ENCODE measurements at places on chromosomes 7 and 10.

DNA sequence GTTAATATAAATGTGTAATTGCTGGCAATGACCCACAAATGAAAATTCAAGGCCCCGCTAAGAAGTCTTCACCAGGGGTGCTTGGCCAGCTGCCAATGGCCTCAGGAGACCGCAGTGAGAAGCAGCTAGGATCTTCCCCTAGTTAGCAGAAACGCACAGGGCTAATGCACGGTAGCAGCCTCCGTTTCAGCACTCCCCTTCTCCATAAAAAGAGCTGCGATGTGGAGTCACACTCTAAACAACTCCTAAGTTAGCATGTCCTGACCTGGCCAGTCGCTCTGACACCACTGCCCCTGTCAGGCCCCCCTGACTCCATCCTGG, 139.0 kb downstream of the SEPTIN14 start:
- H3K4me3 ChIP-seq, result no peak overlapping the region
- no peaks in the 10 kb centered on the region for H3K36me3 ChIP-seq
- no peaks in the 10 kb centered on the region for H3K27me3 ChIP-seq
- DNase-seq, result no peak
- H3K4me1 ChIP-seq, result no peaks in the 10 kb centered on the region
- H3K27ac ChIP-seq, result no peak overlapping the region

- DNase-seq, result no peak
These were observed 29.1 kb downstream of the EZH2 start for GRCh38 chr7:148854983-148855382.

- H3K27ac ChIP-seq, result no peak overlapping the region
- H3K4me1 ChIP-seq, result no peaks in the 10 kb centered on the region
- no peak for DNase-seq
- no peaks in the 10 kb centered on the region for H3K36me3 ChIP-seq
- H3K27me3 ChIP-seq, result no peaks in the 10 kb centered on the region
- no peak overlapping the region for H3K4me3 ChIP-seq
These were observed 11.3 kb downstream of the ADAMTS14 start for GRCh38 chr10:70683601-70683934.

GRCh38 chr10:24556750-24557742, 166.6 kb downstream of the ARHGAP21 start:
- peaks cover 10% of the 10 kb centered on the region for H3K4me1 ChIP-seq
- H3K36me3 ChIP-seq, result no peaks in the 10 kb centered on the region
- peak; percentile 74 for DNase-seq
- no peak overlapping the region for H3K4me3 ChIP-seq
